ENCODE measurements at places on chromosomes 6 and 20.

- no peak for DNase-seq
These were observed 23.5 kb downstream of the ZBTB9 start for GRCh38 chr6:33477864-33478263.

GRCh38 chr6:1678201-1678600, 68.5 kb downstream of the FOXC1 start:
- no peak for DNase-seq

DNA sequence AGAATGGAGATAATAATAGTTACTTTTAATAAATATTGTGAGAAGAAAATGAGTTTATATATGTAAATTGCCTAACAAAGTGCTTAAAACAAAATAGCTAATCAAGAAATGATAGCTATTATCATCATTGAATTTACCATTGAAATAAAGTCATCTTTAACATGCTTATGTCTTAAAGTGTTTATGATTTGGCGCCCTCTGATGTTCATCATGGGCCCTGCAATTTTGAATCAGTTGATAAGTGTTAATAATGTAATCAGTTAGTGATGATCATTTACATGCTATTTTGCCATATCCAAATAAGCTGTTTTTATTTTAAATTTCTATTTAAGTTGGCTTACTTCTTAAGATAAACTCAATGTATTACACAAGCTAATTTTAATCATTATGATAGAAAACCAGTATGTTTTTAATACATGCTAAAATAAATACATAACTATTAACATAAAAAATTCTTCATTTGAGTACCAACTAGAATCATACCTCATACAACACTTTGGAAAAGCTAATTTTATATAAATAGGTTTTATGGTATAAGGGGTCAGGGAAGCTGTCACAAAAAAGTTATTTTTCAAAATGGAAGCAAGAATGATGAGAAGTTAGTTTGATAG, 39.2 kb upstream of the TPD52L1 start:
- DNase-seq = no peak

- DNase-seq = no peak
These were observed 123.4 kb downstream of the PKHD1 start for GRCh38 chr6:51963980-51964379.

DNA sequence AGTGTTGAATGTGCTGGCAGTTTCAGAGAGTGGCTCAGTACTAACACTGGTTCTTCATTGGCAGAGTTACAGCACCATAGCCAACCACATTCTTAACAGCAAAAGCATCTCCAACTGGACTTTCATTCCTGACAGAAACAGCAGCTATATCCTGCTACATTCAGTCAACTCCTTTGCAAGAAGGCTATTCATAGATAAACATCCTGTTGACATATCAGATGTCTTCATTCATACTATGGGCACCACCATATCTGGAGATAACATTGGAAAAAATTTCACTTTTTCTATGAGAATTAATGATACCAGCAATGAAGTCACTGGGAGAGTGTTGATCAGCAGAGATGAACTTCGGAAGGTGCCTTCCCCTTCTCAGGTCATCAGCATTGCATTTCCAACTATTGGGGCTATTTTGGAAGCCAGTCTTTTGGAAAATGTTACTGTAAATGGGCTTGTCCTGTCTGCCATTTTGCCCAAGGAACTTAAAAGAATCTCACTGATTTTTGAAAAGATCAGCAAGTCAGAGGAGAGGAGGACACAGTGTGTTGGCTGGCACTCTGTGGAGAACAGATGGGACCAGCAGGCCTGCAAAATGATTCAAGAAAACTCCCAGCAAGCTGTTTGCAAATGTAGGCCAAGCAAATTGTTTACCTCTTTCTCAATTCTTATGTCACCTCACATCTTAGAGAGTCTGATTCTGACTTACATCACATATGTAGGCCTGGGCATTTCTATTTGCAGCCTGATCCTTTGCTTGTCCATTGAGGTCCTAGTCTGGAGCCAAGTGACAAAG, 17.0 kb upstream of the ADGRF4 start:
- DNase-seq = no peak

DNA sequence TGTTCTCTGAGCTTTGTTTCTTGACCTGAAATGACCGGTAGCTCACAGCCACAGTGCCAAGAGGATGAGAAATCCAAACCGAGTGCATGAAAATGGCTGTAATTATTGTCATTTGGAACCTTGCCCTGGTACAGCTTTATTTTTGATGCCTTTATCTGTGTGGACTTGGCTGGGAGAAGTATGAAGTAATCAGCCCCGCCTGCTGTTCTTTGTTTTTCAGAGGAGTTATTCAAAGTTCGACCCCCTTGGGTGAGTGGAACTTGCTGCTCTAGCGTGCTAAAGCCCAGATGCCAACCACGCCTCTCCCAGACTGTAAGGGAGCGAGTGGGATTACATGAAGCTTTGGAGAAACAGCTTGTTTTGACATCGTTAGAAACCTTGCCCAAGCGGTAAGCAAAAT, 48.3 kb downstream of the ECT2L start:
- DNase-seq = no peak

DNA sequence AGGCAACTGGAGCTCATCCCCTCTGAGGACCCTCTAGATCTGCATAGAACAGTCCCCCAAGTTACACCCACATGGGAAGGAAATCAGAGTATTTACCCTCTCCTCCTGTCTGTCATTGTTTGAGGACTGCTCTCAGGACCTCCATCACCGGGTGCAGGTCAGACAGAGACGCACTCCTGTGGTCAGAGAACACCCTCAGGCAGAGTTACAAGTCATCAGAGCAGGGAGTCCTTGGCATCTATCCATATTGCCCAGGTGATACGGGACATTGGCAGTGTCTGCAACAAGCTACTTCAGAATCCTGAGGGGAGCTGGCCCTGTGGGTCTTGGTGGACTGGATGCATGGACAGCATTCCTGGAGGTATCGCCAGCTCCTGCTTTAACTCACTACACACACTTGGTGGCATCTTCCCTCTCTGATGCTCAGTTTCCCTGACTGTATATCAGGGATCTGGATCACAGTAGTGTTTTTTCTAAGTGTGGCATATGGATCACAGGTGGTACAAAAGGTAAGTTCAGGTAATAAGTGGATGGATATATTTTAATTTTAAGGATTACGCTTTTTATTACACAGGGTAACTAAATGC, 15.1 kb upstream of the ISM1 start:
- DNase-seq = no peak

GRCh38 chr20:57779401-57780003, 69.7 kb upstream of the PMEPA1 start:
- no peak for DNase-seq

DNA sequence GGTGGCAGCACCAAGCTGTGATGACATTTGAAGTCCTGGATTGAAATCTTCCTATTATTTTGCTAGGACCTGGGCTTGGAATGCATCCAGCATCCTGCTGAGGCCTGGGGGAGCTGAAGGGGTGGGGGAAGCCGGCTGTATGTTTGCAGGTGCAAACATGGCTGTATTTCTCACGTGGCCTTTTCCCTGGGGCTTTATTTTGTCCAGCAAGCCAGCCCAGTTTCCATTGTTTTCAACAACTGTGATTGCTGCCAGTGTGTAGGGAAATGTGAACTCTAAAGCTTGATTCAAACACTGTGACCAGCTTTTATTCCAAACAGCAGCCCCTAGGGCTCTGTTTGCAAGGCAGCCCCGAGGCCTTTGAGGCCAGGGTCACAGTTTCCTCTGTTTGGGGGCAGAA, 683.0 kb downstream of the DHX35 start:
- no peak for DNase-seq

DNA sequence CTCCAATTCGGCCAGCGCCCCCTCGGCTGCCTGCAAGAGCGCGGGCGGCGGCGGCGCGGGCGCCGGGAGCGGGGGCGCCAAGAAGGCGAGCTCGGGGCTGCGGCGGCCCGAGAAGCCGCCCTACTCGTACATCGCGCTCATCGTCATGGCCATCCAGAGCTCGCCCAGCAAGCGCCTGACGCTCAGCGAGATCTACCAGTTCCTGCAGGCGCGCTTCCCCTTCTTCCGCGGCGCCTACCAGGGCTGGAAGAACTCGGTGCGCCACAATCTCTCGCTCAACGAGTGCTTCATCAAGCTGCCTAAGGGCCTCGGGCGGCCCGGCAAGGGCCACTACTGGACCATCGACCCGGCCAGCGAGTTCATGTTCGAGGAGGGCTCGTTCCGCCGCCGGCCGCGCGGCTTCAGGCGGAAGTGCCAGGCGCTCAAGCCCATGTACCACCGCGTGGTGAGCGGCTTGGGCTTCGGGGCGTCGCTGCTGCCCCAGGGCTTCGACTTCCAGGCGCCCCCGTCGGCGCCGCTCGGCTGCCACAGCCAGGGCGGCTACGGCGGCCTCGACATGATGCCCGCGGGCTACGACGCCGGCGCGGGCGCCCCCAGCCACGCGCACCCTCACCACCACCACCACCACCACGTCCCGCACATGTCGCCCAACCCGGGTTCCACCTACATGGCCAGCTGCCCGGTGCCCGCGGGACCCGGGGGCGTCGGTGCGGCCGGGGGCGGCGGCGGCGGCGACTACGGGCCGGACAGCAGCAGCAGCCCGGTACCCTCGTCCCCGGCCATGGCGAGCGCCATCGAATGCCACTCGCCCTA, 963 bp downstream of the FOXF2 start:
- DNase-seq = no peak

DNA sequence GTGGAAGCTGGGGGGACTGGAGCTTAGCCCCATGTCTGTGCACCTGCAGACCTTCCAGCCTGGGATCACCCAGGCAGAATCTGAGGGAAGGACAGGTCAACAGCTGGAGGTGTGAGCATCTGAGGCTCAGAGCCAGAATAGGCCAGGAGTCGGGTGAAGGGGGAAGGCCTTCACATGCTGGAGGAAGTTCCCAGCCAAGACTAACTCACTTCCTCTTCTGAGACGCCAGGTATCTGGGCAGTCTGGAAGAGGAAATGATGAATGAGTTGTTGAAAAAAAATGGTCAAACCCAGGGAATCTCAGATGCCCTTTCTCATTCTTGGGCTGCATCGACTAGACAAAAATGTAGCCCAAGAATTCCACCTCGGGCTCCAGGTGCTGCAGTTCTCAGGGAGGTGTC, 73.6 kb upstream of the TIAM2 start:
- DNase-seq = no peak

- peak; percentile 33 for DNase-seq
These were observed 71.4 kb downstream of the ADGB start for GRCh38 chr6:146670161-146670560.

GRCh38 chr6:149843051-149843633, 21.0 kb downstream of the LRP11 start:
- DNase-seq = no peak

DNA sequence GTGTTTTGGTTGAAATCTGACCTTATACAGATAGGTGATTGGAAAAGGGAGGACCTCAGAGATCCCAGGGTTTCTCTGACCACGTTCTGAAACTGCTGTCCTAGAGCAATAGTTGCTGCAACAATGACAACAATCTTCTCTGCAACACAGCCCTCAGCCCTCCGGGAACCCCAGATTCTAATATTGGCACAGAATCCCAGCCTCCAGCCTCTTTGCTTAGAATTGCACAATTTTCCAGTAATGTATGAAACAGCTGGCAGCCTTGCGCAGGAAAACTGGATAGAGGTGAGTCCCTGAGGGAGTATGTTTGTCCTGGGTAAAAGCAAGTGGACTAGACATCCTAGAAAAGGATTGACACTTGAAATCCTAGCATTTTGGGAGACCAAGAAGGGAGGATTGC, 30.4 kb upstream of the PNRC1 start:
- DNase-seq = no peak

GRCh38 chr6:10451828-10452509, 37.1 kb upstream of the TFAP2A start:
- DNase-seq = peak; percentile 93

DNA sequence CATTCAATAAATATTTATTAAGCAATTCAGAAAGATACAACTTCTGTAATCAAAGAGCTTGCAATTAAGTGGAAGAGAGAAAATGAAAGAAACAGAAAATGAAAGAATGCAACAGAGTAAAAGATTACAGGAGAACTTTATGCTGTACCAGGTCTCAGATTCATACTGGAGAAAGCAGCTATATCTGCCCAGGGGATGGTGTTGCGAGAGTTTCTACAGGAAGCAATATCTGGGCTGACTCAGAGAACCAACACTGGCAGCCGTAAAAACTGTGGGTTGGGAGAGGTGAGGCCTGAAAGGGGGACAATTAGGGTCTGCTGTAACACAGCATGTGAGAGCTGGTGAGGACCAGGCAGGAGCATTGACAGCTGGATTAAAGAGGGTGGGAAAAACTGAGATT, 256.7 kb upstream of the TCF21 start:
- DNase-seq = no peak

GRCh38 chr6:149319422-149319821, 1.9 kb downstream of the TAB2 start:
- DNase-seq = no peak

- DNase-seq = no peak
These were observed 242.3 kb downstream of the TMEM242 start for GRCh38 chr6:157080986-157081391.

- no peak for DNase-seq
These were observed 934 bp upstream of the CST9 start for GRCh38 chr20:23606652-23607049.

GRCh38 chr6:36827261-36828079, 11.8 kb downstream of the CPNE5 start:
- DNase-seq = no peak

DNA sequence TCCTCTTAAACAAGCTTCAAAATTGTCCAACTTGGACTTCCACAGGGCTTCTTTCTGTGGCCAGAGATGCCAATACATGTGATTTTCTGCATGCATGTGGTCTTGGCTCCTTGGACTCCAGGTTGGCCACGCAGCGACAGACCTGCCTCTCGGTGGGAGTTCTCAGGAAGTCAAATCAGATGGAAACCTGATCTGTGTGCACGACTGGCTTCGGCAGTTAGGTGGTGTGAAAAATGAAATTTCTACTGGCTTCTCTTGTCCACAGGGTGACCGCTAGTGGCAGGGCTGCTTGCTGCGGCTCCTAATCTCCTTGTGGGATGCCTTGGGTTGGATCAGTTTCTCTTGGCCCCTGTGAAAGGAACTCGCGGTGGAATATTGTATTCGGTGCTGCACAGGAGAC, 57.3 kb downstream of the PHACTR3 start:
- no peak for DNase-seq

DNA sequence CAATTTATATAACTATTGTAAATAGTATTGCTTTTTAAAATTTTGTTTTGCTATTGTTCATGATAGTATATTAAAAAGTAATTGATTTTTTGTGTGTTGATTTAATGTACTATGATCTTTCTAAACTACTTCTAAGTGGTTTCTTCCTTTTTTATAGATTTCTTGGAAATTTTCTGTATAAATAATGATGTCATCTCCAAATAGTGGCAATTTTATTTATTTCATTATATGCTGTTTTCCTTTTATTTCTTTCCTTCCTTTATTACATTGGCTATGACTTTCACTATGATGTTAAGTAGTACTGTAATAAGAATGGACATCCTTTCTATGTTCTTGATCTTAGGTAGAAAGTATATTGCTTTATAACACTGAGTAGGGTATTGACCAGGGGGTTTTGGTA, 451.5 kb upstream of the SPTLC3 start:
- DNase-seq = no peak

All from epithelial cell of proximal tubule (primary cell).